ENCODE measurements at places on chromosomes 2 and 18. TPM values are rescaled to one million over a fixed set of nuclear protein-coding genes. Genes with fewer than 3 reads are reported as not detected.

TIA1 gene
- 150 TPM for total RNA-seq

BBS5 gene
- total RNA-seq: 10.6 TPM

LHCGR gene
- not detected for total RNA-seq

PELI1 gene
- 36.7 TPM for total RNA-seq
